ENCODE measurements at places on chromosomes 5 and 9.

DNA sequence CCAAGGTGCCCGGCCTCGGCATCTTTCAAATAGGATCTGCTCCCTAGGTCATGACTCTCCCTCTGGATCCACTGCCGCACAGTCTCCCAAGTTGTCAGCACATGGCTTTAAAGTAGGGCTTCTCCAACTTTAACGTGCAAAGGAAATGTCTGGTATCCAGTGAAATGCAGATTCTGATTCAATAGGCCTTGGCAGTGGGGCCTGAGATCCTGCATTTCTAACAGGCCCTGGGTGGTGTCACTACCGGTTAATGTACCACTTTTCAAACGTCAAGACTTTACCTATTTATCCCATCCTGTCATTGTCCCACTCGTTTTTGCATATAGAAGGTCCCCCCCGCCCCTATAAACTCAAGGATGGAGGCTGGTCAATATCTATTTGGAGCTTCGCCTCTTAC lies 137.6 kb upstream of the ZNF618 start:
- no peak for DNase-seq

DNA sequence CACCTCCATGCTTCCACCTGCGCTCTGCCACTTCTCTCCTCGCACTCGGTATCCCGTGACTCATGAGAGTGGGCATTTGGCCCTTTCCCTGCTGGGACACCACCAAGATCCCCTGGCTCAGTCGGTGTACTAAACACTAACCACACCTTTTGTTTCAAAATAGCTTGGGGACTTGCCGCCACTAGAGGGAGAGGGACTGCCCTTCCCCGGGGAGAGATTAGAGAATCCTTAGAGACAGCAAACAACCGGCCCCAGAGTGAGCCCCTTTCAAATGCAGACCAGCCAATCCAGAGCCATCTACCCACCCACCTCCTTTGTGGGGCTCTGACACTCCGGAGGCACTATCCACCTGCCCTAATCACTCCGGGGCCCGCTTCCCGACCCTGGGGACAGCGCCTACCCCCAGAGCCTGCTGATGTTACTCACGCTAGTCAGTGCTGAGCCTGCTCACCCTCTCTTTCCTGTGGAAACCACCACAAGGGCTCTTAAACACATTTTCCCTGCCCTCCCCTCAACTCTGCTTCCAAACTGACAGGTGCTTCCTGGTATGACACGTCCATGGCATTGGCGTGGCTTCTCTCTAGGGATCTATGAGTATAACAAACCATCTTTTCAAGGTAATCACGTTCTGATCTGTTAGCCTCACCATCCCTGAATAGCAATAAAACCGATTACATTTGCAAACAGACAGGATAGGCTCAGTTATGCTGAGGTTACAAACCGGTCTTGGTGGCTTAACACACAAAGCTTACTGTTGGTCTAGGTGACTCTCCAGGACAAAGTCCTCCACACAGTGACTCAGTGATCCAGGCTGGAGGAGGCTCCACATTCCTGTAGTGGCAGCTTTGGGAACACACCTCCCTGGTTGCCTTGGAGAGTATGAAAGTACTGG lies 180.1 kb upstream of the MVB12B start:
- no peak for DNase-seq

GRCh38 chr5:5342784-5343183 lies 79.7 kb upstream of the ICE1 start:
- DNase-seq: no peak

- no peak for DNase-seq
Measured at GRCh38 chr9:2093920-2094597, 78.9 kb downstream of the SMARCA2 start.

GRCh38 chr5:87125766-87126165 lies 141.9 kb upstream of the RASA1 start:
- no peak for DNase-seq

- no peak for DNase-seq
Measured at GRCh38 chr9:83469722-83470121, 68.5 kb downstream of the FRMD3 start.

GRCh38 chr9:112914524-112914923 lies 23.8 kb upstream of the SLC46A2 start:
- no peak for DNase-seq

DNA sequence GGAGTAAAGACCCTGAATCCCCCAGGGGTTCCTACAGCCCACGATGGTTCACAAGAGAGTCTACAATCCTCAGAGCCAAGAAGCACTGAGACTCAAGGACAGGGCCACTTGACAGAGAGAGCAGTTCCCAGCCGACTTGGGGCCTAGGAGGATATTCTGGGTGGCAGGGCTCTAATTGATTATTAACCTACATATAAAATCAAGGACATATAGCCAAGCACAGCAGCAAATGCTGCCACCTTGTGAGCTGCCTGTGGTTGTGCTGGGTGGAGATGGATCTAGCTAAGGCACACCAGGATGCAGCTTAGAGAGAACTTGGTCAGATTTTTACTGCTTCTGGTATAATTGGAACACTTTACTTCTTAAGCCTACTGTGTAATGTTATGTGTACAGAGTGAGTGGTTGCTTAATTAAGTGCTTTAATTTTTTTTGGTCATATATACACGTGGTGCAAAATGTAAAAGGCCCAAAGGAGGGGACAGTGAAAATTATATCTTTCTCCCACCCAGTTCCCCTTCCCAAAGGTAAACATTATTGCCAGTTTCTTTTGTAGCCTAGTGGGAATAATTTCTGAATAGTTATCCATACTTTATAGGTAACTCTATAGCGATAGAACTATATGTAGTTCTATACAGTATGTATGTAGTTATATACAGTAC lies 78.8 kb downstream of the F2RL2 start:
- DNase-seq: no peak

All from stromal cell of bone marrow (primary cell).